ENCODE measurements at places on chromosomes 1 and 21.

DNA sequence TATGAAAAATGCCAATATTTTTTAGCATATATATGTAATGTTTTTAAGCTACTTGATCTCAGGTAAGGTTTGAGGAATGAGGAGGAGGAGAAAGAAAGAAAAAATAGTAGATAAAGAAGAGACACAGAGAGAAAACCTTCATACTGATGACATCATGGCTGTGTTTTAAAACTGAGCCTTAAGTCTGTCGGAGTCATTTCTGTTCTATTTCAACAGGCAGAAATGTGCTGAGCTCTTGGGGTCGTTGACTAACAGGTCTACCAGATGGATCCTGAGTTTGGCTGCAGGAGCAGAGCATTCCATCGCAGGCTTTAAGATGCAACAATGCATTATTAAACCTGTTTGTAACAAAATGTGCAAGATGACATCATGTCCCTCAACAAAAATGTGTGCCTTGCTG lies 356.0 kb downstream of the TGFB2 start:
- no peak for DNase-seq

DNA sequence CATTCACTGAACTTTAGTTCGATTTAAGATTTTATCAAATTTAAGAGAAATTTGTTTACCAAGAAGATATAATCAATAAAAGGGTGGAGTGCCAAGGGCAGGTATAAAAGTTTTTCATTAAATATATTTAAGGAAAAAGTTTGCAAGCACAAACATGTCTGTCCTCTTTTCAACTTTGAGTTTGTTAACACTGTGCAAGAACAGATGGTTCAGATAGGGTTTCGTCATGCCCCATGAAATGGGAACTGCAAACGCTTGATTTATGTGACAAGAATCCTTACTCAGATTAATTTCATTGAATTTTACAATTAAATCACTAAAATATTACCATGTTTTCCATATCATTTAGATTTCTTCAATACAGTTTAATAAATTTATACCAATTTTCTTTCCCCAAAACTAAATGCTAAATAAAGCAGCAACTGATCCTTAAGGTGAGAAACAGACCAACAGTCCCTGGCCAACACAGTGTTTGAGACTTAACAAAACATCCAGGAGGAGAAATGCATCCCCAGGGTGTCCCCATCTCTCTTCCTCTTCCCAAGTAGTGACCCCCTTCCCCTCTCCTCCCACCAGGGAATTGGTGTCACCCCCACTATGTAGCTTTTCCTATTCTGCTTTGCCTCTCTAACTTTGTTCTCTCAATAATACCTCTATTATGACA lies 292.9 kb downstream of the LTN1 start:
- no peak for DNase-seq

GRCh38 chr1:11707621-11708276 lies 16.2 kb downstream of the DRAXIN start:
- peak; percentile 19 for DNase-seq

DNA sequence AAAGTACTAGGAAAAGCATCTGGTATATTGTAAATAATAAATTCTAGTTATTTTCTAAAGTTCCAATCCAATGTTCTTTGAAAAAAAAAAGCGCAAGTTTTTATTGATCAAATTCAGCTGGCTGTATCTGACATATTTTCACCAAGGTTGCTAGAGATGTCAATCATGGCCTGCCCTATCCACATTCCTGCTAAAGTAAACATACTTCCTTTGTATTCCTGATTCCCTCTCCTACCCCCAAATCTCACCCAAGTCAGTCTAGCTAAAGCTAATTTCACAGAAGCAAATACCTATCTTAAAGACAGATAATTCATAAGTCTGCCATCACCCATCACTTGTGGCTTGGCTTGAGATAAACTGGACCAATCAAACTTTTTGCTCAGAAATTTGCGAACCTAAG lies 21.3 kb downstream of the ANKRD13C start:
- no peak for DNase-seq

- no peak for DNase-seq
Measured at GRCh38 chr1:168907786-168908348, 178.9 kb upstream of the DPT start.

- DNase-seq, result peak; percentile 84
Measured at GRCh38 chr1:27536767-27537166, 46.8 kb upstream of the WASF2 start.

DNA sequence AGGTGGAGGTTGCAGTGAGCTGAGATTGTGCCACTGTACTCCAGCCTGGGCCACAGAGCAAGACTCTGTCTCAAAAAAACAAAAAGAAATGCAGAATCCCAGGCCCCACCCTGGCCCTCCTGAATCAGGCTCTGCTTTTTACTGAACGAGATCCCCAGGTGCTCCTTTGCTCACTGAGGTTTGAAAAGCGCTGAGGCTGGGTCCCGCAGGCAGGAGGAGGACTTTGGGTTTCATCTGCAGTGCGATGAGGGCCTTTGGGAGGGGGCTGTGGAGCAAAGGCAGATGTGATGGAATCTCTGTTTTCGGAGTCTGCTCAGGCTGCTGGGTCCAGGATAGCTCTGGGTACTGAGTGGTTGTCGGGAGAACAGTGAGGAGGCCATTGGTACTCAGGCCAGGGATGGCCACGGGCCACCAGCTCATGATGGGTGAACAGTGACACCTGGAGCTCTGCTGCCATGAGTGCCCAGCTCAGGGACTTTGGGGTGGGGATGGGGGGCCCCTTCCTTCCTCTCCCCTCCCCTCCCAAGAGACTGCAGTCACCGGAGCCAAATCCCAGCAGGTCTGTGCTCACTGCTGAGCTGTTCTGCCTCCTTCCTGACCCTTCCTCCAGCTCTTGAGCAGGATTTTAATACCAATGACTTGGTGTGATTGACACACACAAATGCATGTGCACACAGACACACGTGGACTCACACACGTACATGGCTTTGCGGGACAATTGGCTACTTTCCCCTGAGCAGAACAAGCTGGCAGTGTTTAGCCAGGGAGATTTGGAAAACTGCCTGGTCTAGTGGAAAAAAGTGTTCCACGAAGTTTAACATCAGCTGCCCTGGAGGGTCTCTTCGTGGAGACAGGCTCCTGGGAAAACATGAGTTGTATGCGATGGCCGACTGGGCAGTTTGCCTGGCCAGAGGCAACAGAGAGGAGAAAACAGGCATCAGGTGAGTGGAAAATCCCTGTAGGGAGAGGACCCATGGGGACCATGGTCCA lies 3.6 kb upstream of the DHRS3 start:
- DNase-seq, result no peak

- DNase-seq, result no peak
Measured at GRCh38 chr1:2981388-2981787, 39.9 kb upstream of the ACTRT2 start.

- no peak for DNase-seq
Measured at GRCh38 chr1:15830258-15830657, 17.2 kb upstream of the SPEN start.

- no peak for DNase-seq
Measured at GRCh38 chr1:94316183-94316582, 78.8 kb upstream of the ARHGAP29 start.

DNA sequence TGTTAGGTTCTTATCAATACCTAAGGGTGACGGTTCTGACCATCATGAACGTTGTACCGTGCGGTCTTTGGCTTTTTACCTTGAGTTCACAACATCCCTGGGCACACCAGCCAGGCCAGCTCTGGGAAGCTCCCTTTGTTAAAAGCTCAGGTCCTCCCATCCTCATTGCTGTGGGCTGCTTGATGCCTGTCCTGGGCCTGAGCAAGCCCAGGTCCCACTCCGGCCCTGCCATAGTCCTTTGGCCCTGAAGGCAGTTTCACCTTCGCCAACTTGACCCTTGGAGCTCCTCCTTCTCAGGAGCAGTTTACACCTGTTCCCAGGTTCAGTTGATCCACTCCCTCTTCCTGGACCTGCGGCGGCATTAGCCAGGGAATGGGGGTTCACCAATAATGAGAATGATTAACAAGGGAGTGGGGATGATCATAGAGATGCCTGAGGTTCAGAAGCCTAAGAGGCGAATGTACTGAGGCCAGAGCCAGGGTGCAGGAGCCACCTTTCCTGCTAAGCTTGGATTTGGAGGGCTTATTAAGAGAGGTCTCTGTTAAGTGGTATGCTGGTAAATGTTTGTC lies 40.2 kb downstream of the DHCR24 start:
- DNase-seq, result no peak

GRCh38 chr1:67534627-67535065 lies 104.4 kb upstream of the SERBP1 start:
- no peak for DNase-seq

- no peak for DNase-seq
Measured at GRCh38 chr1:28306301-28306949, 22.4 kb upstream of the MED18 start.

DNA sequence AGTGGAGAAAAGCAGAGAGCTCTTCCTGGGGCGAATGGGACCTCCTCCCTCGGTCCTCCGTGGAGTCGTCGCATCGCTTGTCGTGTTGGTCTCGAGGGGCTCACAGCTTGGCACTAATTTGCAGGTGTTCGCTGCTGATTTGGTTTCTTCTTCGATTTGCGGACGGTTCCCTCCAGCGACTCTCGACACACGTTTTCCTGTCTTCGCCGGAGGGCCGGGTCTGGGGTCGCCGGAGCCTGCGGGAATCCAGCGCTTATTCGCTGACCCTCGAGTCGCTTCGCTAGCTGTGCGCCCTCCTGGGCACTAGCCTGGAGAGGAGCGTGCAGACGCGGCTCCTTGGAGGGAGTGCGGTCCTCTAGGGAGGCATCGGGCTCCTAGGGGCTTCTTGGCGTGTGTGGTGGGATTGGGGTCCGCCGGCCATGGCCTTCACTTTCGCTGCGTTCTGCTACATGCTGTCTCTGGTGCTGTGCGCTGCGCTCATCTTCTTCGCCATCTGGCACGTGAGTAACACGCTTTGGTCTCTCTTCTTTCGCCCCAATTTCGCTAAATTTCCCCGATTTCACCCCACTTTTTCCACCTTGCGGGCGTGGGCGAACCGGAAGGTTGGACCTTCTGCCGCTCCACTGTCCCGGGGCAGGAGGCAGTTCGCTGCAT lies 766 bp downstream of the CNIH3 start:
- DNase-seq, result no peak

GRCh38 chr1:168324745-168325425 lies 44.2 kb downstream of the TBX19 start:
- no peak for DNase-seq

DNA sequence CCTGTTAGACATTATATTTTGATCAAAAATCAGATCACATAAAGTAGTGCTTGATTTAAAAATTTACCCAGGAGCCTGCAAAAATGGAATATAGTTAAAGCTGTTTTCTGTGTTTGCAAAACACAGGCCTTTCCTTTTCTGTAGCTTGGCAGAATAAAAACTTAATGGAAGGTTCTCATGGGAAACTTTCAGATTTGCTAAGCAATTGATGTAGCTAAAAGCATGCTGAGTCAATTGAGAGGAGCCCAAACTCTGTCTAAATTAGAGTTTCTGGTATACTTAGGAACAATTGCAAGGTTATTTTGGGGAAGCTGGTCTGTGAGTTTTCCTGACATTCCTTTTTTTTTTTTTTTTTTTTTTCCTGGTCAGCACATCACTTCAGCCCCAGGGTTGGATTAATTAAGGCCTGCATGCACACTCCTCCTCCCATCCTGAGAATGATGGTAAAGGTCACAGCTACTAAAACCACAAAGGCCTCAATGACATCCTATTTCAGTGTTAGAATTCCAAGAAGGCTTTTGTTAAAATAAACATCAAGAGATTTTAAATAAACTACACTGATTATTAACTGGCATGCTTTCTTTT lies 608.7 kb downstream of the PLPP3 start:
- DNase-seq, result no peak

GRCh38 chr1:201487742-201488141 lies 18.8 kb upstream of the PHLDA3 start:
- no peak for DNase-seq

GRCh38 chr1:204264805-204265204 lies 51.0 kb upstream of the GOLT1A start:
- DNase-seq, result no peak

DNA sequence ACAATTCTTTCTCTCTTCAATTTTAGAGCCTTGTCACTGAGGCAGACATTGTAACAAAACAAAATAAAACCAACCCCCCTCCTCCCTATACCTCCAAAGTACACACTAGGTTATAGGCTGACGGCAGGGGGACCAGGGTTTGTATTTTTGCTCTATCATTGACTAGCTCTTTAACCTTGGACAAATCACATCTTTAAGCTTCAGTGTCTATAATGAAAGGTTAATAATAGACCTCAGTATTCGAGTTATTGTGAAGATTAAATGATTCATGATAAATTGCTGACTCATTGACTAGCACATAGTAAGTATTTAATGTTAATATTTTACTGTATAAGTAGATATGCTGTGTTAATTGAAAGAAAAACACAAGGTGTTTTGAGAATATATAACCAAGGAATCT lies 1267.6 kb upstream of the ADGRL2 start:
- no peak for DNase-seq

GRCh38 chr1:86640161-86640670 lies 64.2 kb upstream of the SH3GLB1 start:
- DNase-seq, result no peak

- DNase-seq, result no peak
Measured at GRCh38 chr21:27189870-27190269, 223.0 kb upstream of the ADAMTS5 start.

GRCh38 chr1:119141020-119141424 lies 569 bp upstream of the WARS2 start:
- no peak for DNase-seq

DNA sequence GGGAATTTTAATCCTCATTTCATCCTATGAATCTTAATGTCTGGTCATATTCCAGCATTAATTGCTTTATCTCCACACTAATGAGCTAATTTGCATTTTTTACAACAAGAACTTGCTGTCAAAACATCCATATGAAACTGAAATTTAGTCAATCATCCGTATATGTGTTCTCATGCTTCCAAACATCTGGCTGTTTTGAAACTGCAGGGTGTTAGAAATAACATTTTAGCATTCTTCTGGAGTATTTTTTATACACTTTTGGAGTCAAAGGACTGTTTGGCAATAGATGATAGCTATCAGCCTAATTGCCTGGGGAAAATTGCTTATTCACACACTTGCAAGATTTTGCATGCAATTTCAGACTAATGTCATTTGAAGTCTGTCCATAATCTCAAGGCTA lies 1639.3 kb downstream of the KCNT2 start:
- DNase-seq, result no peak

DNA sequence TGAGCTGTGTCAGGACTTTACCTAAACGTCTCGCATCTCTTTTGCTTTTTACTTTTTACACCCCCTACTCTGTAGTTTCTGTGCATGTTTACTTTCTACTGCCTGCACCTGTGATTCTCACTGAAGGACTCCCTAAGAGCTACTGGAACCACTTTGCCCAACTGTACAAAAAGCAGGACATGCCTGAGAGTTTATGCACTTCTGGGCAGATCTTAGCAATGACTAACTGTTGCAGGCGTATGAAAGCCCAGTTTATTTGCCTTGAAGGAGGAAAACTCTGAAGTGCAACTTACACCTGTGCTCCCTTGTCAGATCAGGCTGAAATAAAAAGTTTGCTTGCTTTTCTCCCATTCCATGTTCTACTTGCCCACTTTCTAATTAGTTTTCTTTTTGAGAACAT lies 467.0 kb upstream of the USP24 start:
- DNase-seq, result no peak

DNA sequence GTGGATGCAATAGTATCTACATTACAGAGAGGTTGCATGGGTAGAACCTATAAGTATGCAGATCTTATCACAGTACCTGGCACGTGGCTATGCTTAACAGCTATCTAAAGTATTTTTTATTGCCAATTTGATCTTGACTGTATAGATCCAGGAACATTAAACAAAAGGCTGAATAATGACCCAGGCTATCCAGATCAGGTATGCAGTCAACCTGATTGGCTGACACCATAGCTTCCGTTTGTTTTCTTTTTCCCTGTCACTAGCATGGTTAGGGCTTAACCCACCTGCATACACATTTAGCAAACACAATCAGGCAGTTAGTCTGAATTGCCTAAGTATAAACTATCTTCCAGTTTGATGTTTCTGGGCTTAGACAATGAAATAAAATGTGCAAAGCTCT lies 264.9 kb upstream of the PLXNA2 start:
- no peak for DNase-seq

Measured in nucleus accumbens (tissue), 56 donors.